Stimulated activated naive CD4-positive, alpha-beta T cell treated with Interleukin-2 at 50 U/mL for 16 hours (primary cell): ENCODE measurements at places on chromosomes 11 and 22.

DNA sequence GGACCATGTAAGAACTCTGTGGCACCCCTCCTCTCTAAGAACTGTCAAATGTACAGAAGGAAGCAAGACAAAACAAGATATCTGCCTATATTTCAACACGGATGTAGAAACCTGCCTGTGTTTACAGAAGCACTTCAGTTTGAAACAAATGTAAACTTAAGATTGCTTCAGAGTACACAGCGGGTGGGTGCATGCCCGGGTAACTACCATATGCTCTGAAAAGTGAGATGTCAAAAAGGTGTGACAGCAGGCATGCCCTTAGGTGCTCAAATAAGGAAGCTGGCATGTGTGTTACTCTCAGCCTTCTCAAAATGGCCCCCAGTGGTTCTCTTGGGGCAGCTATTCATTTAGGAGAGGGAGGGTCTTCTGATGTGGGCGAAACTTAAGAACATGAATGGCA, 5.2 kb downstream of the ACP2 start:
- no peak for DNase-seq

DNA sequence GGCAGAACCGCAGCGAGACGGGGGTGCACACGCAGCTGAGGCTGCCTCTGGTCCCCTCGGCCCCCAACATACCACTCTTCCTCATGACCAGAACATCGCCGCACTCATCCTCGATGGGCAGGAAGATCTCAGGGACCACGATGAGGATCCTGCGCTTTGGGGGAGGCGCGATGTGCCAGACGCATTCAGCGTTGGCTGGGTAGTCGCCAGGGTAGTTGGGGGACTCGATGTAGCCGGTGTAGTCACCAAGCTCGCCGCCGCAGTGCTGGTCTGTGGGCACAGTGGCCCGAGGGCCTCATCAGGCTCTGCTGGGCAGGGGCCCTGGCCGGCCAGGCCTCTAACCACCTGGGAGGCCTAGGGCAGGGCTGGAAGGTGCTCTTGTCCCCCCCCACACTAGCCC, 23.0 kb upstream of the TTLL12 start:
- DNase-seq, result no peak

- DNase-seq, result no peak
Observed at GRCh38 chr22:26990503-26991189, 333.3 kb downstream of the MIAT start.

GRCh38 chr11:6203327-6203726, 2.0 kb upstream of the C11orf42 start:
- DNase-seq, result no peak

DNA sequence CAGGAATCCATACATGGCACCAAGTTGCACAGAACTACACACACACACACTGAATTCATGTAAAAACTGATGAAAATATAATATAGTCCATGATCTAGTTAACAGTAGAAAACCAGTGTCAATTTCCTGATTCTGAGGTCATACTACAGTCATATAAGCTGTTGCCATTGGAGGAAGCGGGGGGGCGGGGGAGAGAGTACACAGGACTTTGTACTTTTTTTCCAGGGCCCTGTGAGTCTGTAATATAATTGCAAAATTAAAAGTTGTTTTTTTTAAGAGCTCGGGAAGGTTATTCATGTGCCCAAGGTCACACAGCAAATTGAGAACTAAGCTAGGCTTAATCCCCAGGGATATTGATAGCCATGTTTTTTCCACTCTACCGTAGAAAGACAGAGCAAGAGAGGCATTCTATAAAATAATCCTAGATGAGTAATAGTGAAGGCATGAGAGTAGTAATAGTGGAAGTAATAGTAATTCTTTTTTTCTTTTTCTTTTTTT, 312.3 kb downstream of the MN1 start:
- DNase-seq, result no peak

GRCh38 chr11:93525601-93526345, 17.4 kb downstream of the SMCO4 start:
- no peak for DNase-seq

DNA sequence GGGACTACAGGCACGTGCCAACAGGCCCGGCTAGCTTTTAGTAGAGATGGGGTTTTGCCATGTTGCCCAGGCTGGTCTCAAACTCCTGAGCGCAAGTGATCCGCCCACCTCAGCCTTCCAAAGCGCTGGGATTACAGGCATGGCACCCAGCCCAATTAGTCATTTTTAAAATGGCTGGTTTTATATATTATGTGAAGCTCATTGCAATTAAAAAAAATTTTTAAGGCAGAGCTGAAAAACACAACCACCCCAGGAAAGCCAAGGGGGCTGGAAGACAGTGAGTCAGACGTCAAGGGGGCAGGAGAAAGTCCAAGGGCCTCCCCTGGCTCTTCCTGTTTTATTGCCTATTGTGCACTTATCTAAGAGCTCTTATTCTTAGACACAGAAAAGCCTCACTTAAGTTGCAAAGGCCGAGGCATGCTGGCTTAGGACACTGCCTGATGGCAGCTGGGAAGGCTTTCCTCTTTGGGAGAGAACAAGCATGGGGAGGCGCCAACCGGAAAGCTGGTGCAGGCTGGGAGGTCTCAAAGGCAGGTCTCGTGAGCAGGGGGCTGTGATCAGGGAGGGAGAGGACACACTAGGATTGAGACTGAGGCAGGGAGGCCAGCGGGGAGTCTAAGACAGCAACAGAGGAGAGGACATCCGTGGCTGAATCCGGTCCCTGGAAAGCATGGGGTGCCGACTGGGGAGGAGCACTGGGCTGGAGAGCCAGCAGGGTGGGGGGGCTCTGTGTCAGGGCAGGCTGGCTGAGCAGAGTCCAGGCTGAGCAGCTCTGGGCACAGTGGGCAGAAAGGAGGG, 11.1 kb upstream of the OSM start:
- DNase-seq, result no peak

- DNase-seq, result no peak
Observed at GRCh38 chr11:37914859-37915258, 1316.8 kb upstream of the RAG2 start.

DNA sequence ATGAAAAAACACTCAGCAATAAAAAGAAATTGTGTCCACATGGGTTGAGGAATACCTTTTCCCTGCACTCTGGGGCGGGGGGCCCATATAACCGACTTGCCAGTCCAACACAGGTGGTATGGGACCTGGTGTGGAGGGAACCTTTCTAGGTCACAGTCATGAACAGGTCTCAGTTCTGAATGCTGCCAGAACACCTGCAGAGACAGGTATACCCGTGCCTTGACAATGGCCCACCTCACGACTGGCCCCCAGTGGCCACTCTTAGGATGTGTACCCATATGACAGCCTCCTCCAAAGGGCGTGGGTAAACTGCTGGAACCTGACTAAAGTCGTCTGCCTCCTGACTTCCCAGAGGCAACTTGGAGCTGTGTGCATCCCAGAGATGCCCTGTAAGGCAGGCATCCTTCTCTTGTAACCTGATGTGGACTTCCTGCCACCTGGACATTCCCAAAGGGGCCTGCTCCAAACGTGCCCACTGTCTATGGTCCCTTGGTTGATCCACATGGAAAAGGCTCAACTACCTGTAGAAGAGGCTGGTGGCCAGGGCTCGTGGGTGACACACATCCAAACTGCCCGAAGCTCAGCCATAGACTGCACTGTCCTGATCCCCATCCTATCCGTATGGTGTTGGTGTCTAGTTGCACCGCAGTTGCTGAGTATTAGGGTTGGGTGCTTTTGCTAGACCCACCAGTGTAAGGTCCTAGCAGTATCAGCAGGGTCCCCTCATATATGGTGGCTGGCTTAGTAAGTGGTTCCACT, 859.3 kb downstream of the BRD1 start:
- no peak for DNase-seq

DNA sequence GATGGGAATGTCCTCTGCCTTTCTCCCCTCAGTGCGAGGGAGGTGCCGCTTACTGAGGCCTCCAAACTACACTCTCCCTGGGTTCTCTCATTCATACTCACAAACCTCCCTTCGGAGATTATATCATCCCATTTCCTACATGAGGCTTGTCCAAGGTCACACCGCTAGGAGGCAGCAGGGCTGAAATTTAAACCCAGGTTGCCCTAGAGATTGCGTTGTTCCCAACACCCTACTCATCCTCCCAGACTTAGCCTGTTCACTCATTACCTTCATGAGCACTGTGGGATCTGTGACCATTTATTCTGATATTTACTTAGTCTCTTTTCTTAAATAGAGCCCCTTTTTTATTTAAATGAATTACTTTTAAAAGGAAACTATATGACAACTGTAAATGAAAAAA, 31.1 kb downstream of the SDHAF2 start:
- DNase-seq, result no peak

DNA sequence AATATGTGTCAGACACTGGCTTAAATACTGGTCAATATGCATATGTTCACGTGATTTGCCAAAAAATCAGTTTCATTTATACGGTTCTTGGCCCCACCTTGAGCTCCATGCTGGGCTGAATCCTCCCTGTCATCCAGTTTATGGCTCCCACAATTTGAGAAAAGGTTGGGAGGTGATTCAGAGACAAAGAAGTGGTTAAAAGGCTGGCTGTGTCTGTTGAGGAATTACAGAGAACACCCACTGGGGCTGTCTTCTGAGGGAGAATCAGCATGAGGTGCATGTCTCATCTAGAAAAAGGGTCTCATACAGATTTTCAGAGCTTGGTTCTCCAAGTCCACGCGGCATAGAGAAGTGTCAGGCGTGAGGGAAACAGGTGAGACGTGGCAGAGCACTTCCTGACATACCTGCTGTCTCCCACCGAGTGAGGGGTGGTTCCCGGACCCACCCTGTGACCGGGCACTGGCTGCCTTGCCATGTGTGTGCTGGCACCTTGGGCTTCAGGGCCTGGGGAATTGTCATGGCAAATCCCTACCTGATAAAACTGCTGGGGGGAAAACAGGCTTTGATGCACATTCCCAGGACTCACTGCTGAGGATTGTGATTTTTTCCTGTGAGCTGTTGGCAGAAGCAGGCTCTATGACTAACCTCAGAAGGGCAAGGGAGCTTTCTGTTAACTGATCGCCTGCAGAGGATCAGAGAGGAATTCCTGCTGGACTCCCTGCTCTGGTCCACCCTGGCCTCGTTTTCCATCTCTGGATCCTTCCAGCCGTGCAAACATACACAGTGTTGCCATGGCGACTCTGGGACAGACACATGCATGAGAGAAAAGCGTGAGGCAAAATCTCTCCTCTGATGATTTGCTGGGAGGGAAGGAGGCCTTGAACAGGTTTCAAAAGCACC, 223.6 kb downstream of the ADAMTS15 start:
- no peak for DNase-seq

DNA sequence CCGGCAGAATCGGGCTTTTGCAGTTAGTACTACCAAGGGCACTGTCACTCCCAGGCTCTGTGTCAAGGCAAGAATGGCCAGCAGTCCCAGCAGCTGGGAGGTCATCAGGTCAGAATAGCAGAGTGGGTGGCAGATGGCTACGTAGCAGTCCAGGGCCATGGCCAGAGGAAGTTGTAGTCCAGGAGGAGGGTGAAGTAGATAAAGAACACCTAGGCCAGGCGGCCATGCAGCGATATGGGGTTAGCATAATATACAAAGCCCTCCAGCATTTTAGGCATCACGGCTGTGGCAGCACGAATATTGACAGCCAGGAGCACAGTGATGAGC, 52.1 kb downstream of the RRM1 start:
- no peak for DNase-seq

DNA sequence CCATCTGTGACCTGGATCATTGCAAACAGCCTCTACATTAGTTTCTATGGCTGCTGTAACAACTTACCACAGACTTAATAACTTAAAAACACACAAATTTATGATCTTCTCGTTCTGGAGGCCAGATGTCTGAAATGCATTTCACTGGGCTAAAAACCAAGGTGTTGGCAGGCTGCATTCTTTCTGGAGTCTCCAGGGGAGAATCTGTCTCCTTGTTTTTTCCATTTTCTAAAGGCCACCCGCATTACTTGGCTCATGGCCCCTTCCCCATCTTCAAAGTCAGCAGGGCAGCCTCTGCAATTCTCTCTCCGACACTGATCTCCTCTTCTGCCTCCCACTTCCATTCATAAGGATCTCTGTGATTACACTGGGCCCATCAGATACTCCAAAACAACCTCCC, 11.6 kb downstream of the SCGB1A1 start:
- DNase-seq, result no peak

DNA sequence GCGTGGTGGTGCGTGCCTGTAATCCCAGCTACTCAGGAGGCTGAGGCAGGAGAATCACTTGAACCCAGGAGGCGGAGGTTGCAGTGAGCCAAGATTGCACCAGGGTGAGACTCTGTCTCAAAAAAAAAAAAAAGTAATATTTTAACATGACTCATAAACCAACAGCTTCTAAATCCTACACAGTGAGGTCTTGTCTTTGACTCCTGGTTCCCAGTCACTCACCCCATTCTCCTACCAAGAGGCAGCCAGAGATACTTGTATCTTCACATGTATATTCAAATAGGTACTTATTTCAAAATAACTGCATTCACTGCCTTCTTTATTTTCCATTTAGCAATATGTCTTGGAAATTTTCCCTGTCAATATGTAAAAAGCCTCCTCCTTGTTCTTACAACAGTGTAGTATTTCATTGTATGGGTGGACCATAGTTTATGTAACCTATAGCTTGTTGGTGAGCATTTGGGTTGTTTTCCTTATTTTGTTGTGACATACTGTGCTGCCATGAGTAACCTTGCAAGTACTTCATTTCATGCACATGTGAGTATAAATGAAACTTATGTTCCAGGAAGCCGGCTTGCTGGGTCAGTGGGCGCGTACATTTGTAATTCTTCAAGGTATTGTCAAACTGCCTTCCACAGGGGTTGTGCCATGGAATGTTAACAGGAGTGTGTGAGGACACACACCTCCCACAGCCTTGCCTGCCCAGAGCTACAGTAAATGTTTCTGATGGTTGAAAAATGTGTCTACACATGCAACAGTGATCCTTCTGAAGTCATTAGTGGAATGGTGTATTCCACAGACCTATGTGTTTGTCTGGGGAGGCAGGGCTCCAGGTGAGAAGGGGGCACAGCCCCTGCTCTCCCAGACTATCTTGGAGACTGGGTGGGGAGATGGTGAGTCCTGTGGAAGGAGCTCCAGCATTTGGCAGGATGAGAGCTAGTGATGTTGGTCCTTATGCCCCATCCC, 47.9 kb downstream of the OSBP2 start:
- no peak for DNase-seq

DNA sequence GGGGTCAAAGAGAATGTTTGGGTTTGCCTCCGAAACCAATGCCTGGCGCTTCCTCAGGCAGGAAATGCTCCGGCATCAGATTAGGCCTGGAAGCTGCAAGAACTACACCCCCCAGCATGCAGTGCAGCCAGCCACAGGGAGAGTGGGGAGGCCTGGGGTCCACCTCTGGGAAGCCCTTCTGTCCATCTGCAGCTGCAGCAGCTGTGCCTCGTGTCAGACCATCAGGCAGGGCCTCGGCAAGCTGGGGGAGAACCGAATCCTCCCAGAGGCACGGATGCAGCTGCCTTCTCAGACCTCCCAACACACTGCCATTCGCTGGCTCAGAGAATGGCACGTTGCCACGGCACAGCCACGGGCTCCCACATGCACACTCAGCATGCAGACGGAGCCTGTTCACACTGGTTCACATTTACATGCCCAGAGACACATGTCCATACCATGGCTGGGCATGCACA, 57.4 kb downstream of the NECTIN1 start:
- no peak for DNase-seq
